Activated CD8-positive, alpha-beta T cell treated with anti-CD3 and anti-CD28 coated beads for 36 hours (primary cell): ENCODE measurements at places on chromosomes 12 and 14. TPM values are rescaled to one million over a fixed set of nuclear protein-coding genes. Genes with fewer than 3 reads are reported as not detected.

DNA sequence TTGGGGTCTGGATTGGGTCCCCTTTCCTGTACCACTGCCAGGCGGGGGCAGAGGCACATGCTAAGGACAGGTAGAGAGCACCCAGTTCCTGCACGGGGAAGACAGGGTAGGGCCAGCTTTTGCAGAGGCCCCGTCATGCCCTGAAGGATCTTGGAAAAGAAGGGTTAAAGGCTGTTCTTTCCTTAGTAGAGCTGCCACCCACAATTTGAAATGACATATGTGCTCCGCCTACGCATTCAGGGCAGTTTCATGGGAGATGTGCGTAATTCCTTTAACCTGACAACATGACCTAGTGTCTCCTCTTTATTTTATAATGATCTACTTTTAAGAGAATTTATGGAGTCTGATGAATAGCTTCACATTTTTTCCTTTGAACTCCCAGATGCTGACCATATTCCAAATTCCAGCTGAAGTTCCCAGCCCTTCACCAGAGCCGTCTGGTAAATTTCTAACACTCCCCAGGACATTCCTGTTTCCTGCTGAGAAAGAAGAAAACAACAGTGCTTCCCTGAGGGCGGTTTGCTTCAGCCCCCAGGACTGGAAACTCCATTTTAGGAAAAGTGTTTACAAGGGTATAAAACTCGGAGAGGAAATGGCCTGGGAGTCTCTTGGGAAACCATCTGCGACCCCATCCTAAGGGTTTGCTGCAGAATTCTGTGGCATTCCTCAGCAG, 58.9 kb upstream of the PLEKHG3 start:
- DNase-seq = no peak
- H3K36me3 ChIP-seq = no peaks in the 10 kb centered on the region
- H3K4me3 ChIP-seq = no peak overlapping the region

DNA sequence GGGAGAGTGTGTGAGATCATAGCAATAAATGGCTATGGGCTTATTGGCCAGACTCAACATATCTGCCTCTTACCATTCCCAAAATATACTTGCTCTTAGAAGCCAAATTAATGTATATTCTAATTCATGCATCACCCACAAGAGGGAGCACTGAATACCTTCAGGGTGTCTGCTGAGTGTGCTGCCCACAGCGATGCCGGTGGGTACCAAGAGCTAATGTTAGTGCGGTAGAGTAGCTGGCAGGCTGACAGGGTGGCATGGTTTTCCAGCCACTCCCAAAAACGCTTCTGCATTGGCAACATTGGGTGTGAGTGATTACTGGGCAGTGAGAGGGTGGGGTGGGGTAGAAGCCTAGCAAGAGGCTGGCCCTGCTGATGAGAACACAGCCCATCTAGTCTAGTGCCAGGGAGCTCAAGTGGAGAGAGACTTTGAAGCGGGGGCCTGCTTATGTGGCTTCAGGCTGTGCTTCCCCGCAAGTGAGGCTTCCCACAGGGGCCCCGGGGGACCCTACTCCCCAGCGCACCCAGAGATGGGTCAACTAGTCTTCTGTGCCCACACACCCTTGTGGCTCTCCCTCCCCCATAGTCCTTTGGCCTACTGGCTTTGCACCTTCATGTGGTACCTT, 9.2 kb upstream of the PLEKHD1 start:
- DNase-seq = peak; percentile 10
- no peak overlapping the region for H3K4me3 ChIP-seq
- peaks cover 3% of the 10 kb centered on the region for H3K27me3 ChIP-seq
- no peak overlapping the region for H3K27ac ChIP-seq

GRCh38 chr12:42868291-42868690, 278.7 kb upstream of the PRICKLE1 start:
- no peak overlapping the region for H3K4me3 ChIP-seq
- no peak for DNase-seq
- H3K27ac ChIP-seq = no peak overlapping the region
- H3K36me3 ChIP-seq = no peaks in the 10 kb centered on the region

- H3K4me1 ChIP-seq = no peaks in the 10 kb centered on the region
- no peak overlapping the region for H3K27ac ChIP-seq
- H3K27me3 ChIP-seq = no peaks in the 10 kb centered on the region
These were observed 15.8 kb downstream of the JAG2 start for GRCh38 chr14:105152794-105153241.

- H3K4me3 ChIP-seq = peak overlapping the region; percentile 91
- H3K36me3 ChIP-seq = no peaks in the 10 kb centered on the region
- no peaks in the 10 kb centered on the region for H3K27me3 ChIP-seq
- peak overlapping the region; percentile 90 for H3K27ac ChIP-seq
These were observed 4.4 kb downstream of the TNS2 start for GRCh38 chr12:53054112-53054878.

GRCh38 chr12:42666671-42667243, 77.2 kb upstream of the PRICKLE1 start:
- no peak for DNase-seq
- H3K27ac ChIP-seq = no peak overlapping the region
- H3K36me3 ChIP-seq = no peaks in the 10 kb centered on the region
- H3K4me1 ChIP-seq = no peaks in the 10 kb centered on the region
- no peaks in the 10 kb centered on the region for H3K27me3 ChIP-seq
- H3K4me3 ChIP-seq = no peak overlapping the region

DNA sequence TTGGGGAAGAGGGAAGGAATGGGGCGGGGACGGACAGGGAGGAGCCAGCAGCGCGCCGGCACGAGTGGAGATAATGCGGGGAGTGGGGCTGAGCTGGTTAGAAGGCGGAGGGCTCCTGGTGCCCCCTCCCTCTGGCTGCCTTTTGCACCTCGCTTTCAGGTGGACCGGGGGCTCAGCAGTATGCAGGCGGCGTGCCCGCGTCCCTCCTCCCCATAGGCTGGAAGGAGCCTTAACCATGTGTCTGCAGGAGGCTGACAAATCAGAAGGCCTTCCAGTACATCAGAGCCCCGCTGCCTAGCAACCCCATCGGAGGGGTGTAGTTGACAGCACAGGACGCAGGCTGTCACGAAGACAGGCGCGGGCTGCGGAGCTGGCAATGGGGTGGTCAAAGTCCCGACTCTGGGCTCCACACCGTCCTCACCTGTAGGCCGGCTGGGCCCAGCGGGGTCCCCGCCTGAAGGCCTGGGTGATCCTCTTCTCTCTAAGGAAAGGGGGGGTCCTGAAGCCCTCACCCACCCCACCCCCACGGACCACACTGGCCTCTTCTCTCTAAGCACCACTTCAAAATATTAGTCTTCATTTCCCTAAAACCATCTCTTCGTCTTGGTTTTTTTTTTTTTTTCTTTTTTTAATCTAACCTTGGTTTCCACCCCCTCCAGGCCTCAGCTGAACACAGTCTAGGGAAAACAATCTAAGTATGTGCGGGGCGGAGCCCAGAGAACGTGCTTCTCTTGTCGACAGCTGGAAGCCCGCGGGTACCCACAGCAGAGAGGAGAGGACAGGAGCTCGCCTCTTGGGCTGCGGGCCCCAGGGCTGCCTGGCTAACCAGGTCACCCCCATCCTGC, 44.5 kb downstream of the KDM2B start:
- H3K4me1 ChIP-seq = peaks cover 54% of the 10 kb centered on the region
- H3K27ac ChIP-seq = peak overlapping the region; percentile 85
- peak; percentile 90 for DNase-seq
- peak overlapping the region; percentile 73 for H3K4me3 ChIP-seq
- H3K36me3 ChIP-seq = peaks cover 15% of the 10 kb centered on the region

DNA sequence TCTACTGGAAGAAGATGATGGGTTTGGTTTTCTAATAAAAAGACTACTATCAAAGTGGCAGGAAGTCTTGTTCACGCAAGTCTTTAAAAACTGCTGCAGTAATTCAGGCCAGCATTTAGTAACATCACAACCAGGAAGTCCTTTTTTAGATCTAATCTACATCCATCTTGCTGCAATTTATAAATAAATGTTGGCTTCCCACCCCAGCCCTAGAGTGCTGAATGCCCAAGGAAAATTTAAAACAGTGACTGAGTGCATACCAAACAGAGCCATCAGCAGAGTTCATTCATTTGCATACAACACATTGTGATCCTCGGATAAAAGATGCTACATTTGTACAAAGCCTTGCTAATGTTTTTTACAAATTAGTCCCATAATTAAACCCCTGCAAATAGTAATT, 72.1 kb downstream of the PHLDA1 start:
- peaks cover 2% of the 10 kb centered on the region for H3K27me3 ChIP-seq
- no peak for DNase-seq
- H3K4me1 ChIP-seq = peaks cover 25% of the 10 kb centered on the region
- no peaks in the 10 kb centered on the region for H3K36me3 ChIP-seq

GRCh38 chr12:105613887-105614286, 283.4 kb downstream of the C12orf75 start:
- H3K4me1 ChIP-seq = no peaks in the 10 kb centered on the region
- no peak overlapping the region for H3K27ac ChIP-seq
- DNase-seq = no peak

- H3K4me1 ChIP-seq = peaks cover 17% of the 10 kb centered on the region
- H3K36me3 ChIP-seq = peaks cover 1% of the 10 kb centered on the region
These were observed 15.6 kb downstream of the BRF1 start for GRCh38 chr14:105285174-105285573.

DNA sequence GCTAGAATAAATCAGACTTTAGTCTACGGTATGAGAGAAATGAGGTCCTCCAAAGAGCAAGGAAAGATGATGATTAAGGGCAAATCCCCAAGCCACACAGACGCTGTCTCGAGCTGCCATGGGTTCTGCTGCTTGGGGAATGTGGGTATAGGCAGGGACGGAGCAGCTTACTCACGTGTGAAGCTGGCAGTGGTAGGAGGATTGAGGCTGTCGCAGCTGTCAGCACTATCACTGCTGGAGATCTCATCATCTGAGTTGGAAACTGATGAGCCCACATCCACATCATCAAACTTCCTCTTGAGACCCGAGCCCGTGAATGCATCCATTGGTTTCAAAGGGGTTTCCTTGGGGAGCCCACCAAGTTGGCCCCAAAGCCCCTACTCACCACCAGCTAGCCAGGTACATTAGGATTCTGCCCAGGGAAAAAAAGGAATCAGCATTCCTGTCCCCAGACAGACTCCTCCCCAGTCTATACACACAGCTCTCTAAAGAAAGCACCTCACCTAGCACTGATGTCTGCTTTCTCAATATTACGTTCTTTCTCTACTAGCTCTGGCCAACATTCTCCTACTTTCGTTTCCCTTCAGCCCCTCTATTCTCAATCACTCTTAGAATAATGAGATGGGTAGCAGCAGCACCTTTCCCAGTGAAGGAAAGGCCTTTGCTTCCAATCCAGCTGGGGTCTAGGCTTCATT, 7.0 kb downstream of the CSRNP2 start:
- H3K27ac ChIP-seq = peak overlapping the region; percentile 1
- peak; percentile 10 for DNase-seq
- no peaks in the 10 kb centered on the region for H3K27me3 ChIP-seq

ACRBP gene
- 1.3 TPM for total RNA-seq

GALNT4 gene
- total RNA-seq = 5.9 TPM

EML5 gene
- 2.7 TPM for total RNA-seq

TMEM63C gene
- 3.3 TPM for total RNA-seq

CPNE6 gene
- not detected for total RNA-seq

MLEC gene
- total RNA-seq = 79.2 TPM

HCFC2 gene
- total RNA-seq = 8.6 TPM

FOXA1 gene
- total RNA-seq = not detected
